ENCODE measurements at places on chromosomes 6 and 20.

DNA sequence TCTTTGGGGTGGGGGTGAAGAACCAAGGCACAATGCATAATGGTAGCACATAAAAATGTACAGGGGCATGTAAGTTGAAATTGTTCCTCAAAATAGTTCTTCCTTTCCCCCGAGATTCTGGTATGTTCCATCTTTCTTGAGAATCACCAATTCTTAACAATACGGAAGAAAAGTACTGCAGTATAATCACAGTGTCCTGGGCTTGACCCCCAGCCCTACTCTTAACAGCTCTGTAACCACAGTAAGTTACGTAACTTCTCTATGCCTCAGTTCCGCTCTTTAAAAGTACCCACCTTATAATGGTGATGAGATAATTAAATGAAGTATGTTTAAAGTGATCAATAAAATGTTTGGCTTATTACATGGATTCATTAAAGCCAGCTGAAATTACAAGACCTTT, 104.5 kb downstream of the SMLR1 start:
- no peak for DNase-seq

- DNase-seq: no peak
These were observed 176.6 kb downstream of the BCKDHB start for GRCh38 chr6:80282913-80283554.

DNA sequence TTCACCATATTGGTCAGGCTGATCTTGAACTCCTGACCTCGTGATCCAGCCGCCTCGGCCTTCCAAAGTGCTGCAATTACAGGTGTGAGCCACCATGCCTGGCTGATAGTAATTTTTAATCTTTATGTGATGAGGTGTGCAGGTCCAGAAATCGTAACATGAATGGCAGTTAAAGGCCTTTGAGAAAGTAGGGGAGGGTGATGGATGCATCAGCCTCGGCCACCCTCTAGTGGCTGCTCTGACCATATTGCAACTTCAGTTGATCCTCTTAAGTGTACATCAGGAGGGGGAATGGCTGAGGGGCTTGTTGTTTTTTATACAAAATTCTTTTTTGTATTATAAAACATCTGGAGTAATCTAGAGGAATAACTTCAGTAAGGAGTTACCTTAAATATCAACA, 193.0 kb downstream of the ZFAND3 start:
- DNase-seq: no peak

DNA sequence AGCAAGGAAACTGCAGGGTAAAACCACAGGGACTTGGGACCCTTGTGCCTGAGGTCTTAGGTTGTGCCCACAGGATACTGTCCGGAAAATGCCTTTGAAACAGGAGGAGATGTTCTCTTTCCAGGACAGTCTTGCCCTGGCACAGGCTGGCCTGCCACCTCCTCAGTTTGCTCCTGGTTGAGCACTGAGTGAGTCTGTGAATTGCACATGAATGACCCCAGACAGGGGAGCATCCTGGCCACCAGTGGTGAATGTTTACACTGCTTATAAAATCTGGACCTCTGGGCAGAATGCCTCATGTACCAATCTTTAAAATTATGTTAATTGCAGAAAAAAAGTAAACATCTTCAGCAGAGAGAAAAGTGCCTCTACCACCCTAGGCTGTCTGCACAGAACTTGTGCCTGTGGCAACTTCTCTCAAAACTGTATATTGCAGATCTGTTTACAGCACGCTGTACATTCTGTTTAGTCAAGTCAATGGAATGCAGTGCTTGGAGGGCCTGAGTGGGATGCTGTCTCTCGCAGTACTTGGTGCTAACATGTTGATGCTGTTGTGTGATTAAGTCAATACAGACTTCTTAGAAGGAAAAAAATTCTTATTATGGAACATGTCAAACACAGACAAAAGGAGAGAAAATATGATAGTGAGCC, 242.1 kb downstream of the SOD2 start:
- no peak for DNase-seq

DNA sequence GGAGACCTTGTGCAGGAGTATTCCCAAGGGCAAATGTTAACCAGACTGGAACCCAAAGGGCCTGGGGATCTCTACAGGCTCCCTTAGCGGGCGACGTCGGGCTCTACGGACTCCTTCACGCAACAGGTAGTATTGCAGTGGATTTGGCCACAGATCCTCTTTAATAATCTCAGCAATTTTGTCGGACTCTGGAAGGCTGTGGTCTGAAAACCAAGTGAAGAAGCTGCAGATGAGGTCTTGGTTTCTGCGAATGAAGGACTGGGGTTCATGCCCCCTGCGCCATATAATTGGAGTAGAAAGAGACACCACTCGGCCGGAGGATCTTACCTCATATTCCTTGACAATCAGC, 1.3 kb downstream of the TSPYL1 start:
- DNase-seq: no peak

GRCh38 chr20:58378704-58379103, 10.3 kb upstream of the VAPB start:
- no peak for DNase-seq
